M059J (cell line): ENCODE measurements at places on chromosomes 16 and 17.

- peak; percentile 80 for DNase-seq
Measured at GRCh38 chr17:19940722-19941464, 36.7 kb downstream of the AKAP10 start.

GRCh38 chr16:50712560-50712898, 19.1 kb downstream of the NOD2 start:
- peak; percentile 61 for DNase-seq

DNA sequence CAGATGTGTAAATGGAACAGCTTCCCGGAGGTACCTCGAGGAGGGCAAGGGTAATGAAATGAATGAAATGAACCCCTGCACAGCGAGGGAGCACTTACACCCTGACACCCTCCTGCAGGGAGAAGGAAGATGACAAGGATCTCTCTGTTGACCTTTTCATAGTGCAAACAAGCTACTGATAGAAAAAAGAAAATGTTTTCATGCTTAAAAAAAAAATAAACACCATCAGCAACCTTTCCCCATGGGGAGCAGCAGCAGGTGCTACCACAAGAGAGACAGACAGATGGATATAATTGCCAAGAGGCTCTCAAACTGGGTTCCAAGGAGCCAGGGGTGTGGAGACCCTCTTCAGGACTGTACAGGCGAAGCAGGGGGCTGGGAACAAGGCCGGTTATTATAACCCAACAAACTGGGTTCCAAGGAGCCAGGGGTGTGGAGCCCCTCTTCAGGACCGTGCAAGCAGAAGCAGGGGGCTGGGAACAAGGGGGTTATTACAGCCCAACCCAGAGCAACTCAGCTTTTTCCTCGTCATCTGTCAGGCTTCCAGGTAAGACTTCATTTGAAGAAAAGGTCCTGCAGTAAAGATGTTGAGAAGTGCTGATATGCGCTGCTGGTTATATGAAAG, 718 bp upstream of the RPH3AL start:
- DNase-seq, result no peak

DNA sequence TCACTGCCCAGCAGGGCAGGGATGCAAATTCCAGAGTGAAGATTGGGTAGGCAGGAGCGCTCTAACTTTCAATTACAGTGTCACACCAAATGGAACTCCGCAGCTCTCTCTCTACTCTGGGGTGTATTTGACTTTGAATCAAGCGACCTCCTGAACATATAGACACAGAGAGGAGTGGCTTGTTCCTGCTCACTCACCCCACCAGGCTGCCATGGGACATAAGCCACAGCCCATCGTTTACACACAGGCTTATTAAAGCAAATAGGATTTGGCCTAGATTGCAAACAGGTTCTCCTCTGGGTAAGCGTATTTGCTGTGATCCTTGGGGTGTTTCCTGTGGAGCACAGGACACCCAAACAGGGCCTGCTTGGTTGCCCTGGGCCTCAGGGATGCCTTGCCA, 281.6 kb upstream of the CCL2 start:
- no peak for DNase-seq

GRCh38 chr17:16199093-16199492, 16.2 kb downstream of the NCOR1 start:
- DNase-seq, result peak; percentile 18

DNA sequence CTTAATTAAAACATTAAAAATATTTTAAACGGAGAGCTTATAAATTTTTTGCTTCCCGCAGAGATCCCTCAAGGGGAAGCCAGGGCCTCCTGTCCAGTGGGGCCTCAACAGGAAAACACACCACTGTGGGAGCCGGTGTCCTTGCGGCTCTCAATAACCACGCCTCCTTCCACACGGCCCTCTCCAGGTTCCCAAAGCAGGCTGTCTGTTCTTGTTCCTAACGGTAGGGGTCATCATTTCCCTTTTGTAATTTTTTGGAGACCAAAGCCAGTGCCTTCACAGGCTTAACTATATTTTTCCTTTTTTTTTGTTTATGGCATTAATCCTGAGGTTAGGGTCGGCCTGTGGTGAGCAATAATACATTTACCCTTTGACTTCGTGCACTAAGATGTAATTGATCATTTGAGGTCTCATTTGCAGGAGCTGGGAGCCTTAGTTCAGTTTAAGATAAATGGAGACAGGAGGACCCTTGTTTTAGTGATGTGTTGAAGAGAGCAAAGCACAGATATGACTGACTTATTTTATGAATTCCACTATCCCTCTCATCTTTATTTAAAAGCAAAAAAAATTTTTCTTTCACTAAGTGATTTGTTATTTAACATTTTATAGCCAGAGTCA, 77.5 kb upstream of the N4BP1 start:
- DNase-seq, result peak; percentile 71

DNA sequence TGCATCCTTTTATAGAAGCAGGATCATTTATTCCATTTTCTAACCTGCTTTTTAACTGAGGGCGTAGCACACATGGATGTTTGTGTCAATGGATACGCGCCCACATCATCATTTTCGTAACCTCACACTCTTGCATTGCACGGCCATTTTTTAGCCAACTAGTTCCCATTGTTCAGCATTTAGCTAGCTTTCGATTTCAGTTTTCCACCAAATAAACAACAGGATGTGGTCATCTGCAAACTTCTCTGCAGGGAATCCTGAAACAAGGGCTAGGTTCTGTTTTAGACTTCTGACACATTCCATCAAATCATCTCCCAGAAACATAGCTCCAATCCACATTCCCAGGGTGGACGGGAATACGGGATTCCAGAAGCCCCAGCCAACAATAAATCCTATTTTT, 6.4 kb downstream of the CYB561 start:
- DNase-seq, result peak; percentile 85

GRCh38 chr16:25235991-25236390, 19.2 kb downstream of the AQP8 start:
- DNase-seq, result no peak

DNA sequence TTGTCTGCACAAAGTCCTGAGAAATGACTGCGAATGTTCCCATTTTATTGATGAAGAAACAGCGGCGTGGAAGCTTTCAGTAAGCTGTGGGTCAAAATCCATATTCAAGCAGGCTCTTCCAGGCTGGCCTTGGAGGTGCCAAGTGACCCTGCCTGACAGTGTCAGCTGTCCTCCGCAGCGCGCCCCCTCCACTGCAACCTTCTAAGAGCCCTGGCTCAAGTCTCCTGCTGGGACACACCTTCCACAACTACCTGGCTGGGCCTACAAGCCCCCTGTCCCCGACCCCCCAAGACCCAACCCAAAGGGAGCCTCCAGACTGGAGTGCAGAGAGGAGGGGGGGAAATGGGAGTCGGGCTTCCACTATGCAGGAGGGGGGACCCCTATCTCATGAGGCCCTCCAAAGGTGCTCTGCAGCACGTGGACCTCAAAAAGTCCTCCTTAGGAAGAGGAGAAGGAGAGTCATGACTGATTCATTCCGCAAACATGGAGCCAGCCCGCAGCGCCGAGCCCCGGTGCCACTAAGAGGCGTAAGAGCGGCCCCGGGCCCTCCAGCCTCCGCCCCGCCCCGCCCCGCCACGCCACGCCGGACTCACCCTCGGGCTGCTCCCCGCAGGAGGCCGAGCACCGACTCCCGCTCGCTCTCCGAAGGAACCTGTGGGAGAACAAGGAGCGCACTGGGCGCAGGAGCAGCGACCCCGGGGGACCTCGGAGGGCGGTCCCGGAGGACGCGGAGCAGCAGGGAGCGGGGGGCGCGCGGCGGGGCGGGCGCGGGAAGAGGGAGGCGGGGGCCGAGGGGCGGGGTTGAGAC, 574 bp downstream of the MPP3 start:
- DNase-seq, result peak; percentile 79

- DNase-seq, result no peak
Measured at GRCh38 chr16:5508371-5508770, 410.8 kb upstream of the EEF2KMT start.

- DNase-seq, result peak; percentile 43
Measured at GRCh38 chr16:75477680-75478473, 13.4 kb upstream of the TMEM170A start.

DNA sequence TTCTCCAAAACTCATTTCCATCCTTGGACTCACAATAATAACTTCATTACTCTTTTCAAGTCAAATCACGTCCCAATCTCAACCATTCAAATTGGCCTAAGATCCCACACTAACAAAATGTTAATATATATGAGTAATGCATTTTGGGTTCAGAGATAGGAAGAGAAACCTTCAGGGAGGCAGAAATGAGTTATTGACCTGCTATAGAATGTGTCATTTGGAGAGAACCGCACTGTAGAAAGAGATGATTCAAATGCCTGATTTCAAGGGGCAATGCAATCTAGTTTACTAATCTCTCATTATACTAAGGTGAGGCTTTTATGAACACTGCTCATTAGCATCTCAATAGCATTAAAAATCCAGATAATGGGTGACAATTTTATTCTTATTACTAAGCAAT, 1595.0 kb upstream of the GOT2 start:
- peak; percentile 80 for DNase-seq

DNA sequence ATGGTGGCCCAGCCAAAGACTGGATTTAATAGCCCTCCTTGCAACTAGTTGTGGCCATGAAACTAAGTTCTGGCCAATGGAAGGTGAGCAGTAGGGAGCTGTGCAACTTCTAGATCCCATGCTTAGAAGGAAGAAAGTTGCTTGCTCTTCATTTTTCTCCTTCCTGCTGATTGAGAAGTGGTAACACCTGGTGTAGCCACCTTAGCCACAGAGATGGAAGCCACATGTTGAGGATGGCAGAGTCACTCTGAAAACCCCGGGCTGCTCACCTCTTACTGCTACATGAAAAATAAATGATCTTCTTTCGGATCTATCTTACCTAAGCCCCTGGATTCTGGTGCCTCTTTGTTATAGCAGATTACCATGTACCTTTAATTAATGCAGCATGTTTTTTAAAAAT, 10.3 kb upstream of the ATP5MC1 start:
- DNase-seq, result no peak

DNA sequence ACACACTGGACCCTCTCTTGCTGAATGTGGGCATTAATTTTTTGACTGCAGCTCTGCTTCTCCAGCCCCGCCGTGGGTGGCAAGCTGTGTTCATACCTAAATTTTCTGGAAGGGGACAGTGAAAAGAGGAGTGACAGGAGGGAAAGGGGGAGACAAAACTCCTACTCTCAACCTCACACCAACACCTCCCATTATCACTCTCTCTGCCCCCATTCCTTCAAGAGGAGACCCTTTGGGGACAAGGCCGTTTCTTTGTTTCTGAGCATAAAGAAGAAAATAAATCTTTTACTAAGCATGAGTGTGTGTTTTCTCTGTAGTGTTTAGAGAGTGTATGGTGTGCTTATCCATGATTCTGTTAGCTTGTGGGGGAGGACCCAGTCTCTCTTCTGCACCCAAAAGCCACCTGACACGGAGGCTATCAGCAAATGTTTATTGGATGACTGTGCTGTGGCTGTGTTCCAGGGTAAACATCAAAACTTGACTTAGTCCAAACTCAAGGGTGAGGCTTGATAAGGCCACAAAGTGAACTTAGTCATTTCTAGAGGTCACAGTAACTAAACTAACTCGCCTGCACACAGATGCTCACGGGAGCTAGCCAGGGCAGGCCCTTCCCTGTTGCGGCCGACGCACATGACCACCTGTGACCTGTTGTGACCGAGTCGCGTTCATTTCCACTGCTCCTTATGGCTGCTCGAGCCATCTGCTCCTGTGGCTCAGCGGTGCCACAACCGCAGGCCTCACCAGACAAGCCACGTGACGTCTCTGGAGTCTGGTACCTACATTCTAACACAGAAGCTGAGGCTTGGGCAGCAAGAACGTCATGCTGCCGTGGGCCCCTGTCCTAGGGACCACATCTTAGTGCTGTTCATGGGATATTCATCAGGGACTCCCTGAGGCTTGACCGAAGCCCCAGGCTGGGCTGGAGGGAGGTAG, 9.8 kb upstream of the MED11 start:
- peak; percentile 83 for DNase-seq

DNA sequence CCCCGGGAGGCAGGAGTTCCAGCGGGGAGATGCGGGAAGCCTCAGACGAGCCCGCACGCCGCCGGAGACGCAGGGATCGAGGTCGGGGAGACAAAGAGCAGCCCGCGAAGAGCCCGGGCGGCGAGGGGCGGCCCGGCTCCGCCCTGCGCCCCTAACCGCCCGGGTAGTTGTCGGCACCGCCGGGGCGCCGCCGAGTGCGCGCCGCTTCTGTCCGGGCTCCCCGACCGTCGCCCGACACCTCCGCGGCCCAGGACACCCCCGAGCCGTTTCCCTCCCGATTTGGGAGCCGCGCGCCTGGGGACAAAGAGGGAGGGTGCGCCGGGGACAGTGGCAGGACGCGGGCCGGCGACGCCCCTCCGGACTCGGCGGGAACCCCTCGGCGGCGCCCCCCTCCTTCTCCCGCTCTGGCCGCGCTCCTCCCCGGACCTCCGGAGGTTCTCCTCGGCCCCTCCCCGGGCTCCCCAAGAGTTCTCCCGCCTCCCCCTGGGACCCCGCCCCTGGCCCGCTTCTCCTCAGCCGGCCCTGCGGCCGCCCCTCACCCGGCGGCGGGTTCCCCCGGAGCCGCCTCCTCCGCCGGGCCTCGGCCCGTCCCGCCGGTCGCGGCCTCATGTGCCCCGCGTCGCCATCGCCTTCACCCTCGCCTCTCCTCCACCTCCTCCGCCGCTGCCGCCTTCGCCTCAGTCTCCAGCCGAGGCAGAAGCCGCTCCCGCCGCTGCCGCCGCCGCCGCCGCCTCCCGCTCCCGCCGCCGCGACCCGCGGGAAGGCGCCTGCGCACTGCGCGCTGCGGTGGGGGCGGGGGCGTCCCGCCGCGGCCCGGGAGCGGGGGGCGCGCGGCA, at the start of gene GJC1:
TSS of gene GJC1 (minus strand) at position 765 of the 836 bp plus-strand sequence. CDS start 24,470 bp downstream, outside the sequence.
- peak; percentile 59 for DNase-seq

DNA sequence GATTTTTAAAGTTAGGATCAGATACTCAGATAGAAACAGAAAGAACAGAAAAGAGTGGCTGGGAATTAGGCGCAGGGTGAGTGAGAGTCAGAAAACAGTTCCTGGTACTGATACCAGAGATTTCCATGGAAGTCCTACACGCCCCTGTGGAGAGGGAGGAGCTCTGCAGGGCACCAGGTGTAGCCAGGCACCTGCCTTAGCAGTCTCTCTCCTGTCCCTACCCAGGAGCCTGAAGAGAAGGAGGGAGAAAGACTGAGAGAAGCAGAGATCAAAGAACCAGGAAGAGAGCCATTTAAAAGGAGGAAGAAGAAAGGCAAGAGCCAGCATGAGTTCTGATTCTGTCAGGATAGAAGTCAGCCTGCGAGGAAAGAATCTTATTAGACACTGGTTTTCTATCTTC, 65.0 kb downstream of the CBLN1 start:
- no peak for DNase-seq

DNA sequence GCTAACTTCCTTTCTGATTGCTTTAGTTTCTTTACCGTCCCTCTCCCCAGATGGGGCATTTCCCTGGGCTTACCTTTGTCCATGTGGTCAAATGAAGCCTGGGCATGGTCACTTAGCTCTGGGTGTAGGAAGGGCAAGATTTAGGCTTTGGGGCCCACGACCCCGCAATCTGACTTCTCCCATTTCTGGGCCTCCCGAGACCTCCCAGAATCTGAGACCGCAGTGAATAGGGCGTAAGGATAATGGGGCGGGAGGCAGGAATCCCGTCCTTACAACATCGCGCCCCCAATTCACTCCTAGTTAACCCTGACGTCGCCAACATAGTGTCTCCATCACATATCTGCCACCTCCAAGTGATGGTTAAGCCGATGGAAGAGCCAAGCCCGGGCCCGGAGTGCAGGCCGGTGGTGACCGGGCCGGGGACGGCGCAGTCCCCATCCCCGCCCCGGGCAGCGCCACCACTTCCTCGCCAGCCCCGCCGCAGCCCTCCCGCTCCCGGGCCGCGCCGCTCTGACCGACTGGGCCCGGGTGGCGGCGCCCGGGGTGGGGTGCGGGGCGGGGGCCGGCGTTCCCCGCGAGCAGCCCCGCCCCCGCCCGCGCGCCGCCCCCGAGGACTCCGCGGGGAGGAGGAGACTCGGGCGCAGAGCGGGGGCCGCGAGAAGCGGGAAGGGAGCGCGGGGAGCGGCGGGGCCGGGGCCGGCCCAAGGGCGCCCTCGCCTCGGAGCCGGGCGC, at the start of gene RHBDL3:
TSS of gene RHBDL3 (plus strand) at position 641 of the 732 bp plus-strand sequence. CDS start 358 bp downstream, outside the sequence.
- DNase-seq, result no peak

GRCh38 chr16:58462997-58463941, 36.7 kb upstream of the NDRG4 start:
- DNase-seq, result no peak
